ENCODE measurements at places on chromosomes 1 and 21.

GRCh38 chr1:50416553-50417453 is 6.4 kb downstream of the DMRTA2 start:
- no peak for DNase-seq

- no peak for DNase-seq
These were observed 401.8 kb downstream of the SRGAP2C start for GRCh38 chr1:121586369-121587229.

- DNase-seq, result no peak
These were observed 5.1 kb upstream of the CLEC20A start for GRCh38 chr1:178501705-178502329.

DNA sequence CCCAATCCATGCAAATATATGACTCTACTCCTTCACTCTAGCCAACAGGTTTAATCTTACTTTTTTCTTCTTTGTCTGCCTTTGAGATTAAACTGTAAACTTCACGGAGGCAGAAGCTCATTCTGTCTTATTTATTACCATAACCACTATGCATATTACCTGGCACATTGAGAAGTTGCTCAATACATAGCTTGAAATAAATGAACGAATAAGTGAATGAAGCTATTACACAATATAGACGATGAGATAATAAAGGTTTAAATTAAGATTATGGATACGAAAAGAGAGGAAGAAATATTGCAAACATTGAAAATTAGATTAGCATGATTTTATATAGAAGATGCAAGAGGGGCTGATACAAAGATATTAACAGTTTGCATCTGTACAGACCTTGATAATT is 385.1 kb downstream of the LTN1 start:
- no peak for DNase-seq

DNA sequence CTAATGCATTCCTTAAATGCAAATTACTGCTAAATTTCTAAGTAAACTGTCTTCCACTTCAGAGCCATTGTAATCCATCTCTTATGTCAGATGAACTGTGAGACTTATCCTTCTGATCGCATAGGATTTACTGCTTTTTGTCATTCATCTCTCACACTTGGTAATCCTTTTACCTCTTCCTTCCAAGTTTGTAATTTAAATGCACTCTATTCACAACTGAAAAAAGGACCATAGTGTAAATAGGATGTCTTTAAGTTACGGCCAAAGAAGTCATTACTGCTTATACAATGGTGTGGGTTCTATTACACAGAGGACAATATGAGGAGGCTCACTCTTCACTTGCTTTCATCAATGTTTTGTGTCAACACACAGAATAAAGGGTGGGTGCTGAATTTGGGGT is 393.3 kb downstream of the PTBP2 start:
- no peak for DNase-seq

GRCh38 chr1:9753121-9753531 is 70.6 kb downstream of the CLSTN1 start:
- DNase-seq, result no peak

GRCh38 chr1:215118081-215118480 is 35.5 kb downstream of the KCNK2 start:
- DNase-seq, result no peak

- DNase-seq, result no peak
These were observed 34.2 kb upstream of the TMEM125 start for GRCh38 chr1:43235451-43236121.

- no peak for DNase-seq
These were observed 642.7 kb downstream of the NPHP4 start for GRCh38 chr1:5349526-5349925.

DNA sequence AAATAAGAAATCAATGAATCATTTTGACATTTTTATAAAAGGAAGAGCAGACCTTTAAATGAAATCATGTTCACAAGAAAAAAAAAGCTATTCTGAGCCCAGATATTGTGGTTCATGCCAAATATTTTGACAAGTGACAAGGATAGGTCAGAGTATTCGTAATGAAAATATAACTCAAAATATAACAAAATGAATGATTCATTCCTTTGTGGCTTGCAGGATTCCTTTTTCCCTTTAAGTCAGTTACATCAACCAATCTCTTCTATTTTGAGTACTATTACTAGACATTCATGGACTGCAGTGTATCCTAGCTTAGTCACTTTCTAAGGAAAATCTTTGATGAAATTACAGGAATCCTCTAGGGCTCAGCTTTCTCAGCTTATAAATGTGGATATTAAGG is 188.7 kb downstream of the COL11A1 start:
- DNase-seq, result no peak

DNA sequence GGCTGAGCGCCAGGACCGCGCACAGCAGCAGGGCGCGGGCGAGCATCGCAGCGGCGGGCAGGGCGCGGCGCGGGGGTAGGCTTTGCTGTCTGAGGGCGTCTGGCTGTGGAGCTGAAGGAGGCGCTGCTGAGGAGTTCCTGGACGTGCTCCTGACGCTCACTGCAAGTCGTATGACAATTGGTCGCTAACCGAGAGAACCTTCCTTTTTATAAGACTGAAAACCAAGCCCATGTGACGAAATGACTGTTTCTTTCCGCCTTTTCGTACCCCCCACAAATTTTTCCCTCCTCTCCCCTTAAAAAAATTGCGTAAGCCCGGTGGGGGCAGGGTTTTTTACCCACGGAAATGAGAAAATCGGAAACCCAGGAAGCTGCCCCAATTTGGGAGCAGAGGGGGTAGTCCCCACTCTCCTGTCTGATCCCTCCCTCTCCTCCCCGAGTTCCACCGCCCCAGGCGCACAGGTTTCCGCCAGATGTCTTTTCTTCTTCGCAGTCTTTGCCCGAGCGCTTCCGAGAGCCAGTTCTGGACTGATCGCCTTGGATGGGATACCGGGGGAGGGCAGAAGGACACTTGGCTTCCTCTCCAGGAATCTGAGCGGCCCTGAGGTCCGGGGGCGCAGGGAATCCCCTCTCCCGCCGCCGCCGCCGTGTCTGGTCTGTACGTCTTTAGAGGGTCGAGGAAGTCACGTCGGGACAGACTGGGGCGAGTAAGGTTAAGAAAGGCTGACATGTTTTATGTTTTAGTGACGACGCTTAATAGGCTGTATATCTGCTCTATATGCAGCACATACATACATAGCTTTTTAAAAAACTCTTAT is at the start of gene PTGS2:
PTGS2 (minus strand) TSS at position 179 of the 817 bp plus-strand sequence; CDS start at position 46, 133 bp downstream.
- DNase-seq, result no peak

GRCh38 chr1:118339400-118340124 is 154.5 kb upstream of the SPAG17 start:
- no peak for DNase-seq

- DNase-seq, result no peak
These were observed 31.7 kb upstream of the GPR88 start for GRCh38 chr1:100506217-100506616.

GRCh38 chr1:63126104-63126503 is 196.3 kb upstream of the FOXD3 start:
- DNase-seq, result no peak

GRCh38 chr21:18174370-18174769 is 70.3 kb upstream of the CHODL start:
- no peak for DNase-seq

- DNase-seq, result no peak
These were observed 421 bp upstream of the LCE3A start for GRCh38 chr1:152623203-152623844.

- no peak for DNase-seq
These were observed 41.7 kb downstream of the EXTL2 start for GRCh38 chr1:100852976-100853375.

- DNase-seq, result no peak
These were observed 8.5 kb downstream of the CFHR4 start for GRCh38 chr1:196896355-196896754.

DNA sequence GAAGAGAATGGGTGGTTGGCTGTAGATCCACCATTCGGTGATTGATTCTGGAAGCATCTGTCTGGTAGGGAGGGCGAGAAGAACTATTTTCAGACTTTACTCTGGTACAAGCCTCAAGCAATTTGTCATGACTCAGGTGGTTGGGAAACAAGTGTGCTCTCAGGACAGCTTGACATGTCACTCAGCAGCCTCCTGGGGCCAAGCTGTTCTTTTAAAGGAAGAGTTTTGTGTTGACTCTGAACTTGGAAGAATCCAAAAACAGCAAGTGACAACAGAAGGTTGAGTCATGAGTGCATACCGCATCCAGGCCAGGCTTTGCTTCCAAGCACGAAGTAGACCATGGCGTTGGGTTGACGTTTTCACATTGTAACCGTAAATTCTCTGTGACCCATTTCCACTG is 65.9 kb downstream of the CLIC6 start:
- DNase-seq, result no peak

GRCh38 chr1:117110774-117111173 is 10.8 kb downstream of the TRIM45 start:
- DNase-seq, result no peak

DNA sequence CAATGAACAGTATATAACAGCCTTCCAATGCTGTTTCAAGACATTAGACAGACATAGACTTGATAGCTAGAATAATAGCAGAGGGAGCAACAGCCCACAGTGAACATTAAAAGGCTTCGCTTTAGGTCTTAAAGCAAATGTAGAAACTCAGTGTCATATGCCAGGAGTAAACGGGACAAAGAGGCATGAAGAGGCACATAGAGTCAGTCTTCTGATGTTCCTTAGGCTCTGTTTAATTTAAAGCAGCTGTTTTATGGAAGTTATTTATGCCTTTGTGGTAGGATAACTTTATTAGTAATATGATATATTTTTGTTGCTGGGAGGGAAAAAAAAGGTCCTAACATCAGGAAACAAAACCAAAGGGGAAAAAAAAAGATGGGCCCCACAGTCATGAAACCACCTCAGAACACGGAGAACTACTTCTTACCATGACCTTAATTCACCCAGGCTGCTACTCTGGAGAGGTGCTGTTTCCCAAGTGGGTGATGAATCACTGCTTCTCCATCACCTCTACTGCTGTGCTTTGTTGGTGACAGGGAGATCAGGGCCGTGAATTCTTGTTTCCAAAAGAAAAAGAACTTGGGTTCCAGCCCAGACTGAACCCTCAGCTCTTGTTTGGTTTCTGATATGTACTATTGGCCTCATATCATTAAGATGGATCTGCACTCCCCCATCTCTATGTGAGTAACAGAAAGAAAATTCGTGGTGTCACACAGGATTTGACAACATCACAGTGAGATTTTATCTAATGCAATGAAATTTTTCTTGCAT is 616.9 kb downstream of the KIF26B start:
- DNase-seq, result no peak

DNA sequence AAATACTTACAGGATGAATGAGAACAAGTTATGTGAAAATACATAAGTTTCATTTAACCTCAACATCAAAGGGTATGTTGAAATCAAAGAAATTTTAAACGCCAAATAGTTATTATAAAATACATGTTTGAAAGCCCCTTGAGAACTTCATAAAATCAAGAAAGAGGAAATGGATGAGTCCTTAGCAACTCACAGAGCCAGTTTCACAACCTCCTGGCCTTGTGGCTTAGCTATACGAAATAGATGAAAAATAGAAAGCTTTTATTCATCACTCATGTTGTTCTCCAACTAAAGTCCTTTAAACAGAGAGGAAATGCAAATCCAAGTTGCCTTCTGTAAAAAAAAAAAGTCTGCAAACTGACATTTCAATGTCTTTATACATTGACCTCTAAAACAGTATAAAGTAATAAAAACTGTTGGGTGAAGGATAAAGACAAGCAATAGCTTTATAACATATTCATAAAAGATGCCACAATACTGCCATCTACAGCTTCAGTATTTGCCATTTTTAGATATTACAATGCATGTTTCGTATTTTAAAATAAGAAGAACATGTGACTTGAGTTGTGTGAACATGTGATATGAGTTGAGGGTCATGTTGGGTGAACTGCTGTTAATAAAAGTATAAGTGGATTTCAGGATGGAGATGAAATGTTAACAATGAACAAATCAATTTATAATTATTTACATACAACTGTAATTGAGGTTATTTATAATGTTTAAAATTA is 847.8 kb downstream of the MRPL39 start:
- no peak for DNase-seq
